ENCODE measurements at places on chromosomes 12 and 14.

DNA sequence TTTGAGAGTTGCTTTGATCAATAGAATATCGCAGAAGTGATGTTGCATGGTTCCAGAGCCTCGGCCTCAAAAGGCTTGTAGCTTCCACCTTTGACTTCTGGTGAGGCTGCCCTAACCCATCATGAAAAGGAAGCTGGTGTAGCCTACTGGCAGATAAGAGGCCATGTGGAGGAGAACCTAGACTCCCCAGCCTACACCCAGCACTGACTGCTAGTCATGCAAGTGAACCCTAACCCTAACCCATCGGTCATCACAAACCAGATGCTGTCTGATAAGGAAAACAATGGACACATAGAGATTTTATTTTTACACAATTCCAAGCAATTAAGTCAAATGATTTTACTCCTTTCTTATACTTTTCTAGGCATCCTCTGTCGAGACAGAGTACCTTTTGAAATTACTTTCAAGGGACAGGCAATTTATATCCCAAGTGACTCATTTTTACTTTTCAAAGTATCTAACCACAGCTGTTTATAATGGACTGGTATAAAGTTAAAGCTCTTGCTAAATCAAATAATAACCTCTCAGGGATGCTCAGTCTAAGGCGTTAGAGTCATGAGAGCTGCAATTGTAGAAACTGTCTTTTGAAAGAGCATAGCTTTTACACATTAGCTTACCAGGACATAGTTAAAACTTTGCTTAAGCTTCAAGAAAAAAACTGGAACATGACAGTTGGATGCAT is 17.6 kb downstream of the PTPRB start:
- DNase-seq: no peak

- DNase-seq: no peak
Observed at GRCh38 chr12:105322070-105322469, 8.4 kb upstream of the C12orf75 start.

- no peak for DNase-seq
Observed at GRCh38 chr12:114140576-114140975, 174.5 kb upstream of the RBM19 start.

DNA sequence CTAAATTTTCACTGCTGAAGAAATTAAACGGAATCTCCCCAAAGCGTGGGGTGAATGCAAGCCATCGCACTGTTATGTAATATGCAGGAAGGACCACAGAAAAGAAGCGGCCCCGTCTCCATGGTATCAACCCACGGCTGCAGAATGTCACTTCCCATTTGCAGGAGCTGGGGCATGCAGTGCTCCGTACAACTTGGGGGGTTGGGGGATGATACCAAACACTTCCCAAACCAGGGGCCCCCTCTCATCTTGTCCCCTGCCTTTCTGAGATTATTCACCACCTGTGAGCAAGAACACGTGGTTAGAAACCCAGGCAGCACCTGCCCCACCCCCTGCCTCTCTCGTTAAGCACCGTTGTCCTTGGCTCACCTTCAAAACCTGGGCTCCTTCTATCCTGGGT is 505.1 kb upstream of the TMEM132C start:
- no peak for DNase-seq

DNA sequence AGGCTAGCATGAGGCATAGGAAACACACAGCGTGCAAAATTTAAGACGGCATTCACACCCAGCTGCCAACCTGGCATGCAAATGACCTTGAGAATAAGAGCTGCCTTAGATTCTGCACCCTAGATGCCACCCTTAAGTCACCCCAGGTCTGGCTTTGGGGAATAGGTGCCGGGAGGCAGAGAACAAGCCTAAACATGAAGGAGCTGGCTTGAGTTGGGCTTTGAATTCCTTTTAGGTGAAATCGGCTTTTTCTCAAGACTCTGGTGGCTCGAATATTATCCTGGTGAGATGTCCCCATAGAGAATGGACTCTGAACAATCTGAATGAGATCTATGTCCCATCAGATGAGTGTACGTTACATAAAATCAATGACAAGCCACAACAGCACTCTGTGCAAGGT is 1090.5 kb downstream of the VRK1 start:
- DNase-seq: no peak

DNA sequence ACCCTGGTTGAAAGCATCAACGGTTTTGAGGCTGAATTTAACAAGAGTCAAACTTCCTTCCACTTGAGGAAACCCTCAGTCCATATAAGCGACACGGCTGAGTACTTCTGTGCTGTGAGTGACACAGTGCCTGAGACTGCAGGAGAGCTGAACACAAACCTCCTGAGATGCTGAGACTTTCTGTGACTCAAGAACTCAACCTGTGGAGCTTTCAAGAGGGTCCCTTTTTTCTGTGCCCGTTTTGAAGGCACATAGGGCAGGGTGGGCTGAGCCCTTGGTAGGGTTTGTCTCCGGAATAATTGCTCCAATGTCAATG is 305.3 kb upstream of the OR4E1 start:
- no peak for DNase-seq

- no peak for DNase-seq
Observed at GRCh38 chr12:69642531-69642930, 31.8 kb upstream of the LRRC10 start.

- DNase-seq: no peak
Observed at GRCh38 chr14:34330846-34331245, 131.2 kb downstream of the SPTSSA start.

- peak; percentile 3 for DNase-seq
Observed at GRCh38 chr12:7190268-7191055, 976 bp downstream of the PEX5 start.

- no peak for DNase-seq
Observed at GRCh38 chr12:130994821-130995375, 41.2 kb downstream of the ADGRD1 start.

DNA sequence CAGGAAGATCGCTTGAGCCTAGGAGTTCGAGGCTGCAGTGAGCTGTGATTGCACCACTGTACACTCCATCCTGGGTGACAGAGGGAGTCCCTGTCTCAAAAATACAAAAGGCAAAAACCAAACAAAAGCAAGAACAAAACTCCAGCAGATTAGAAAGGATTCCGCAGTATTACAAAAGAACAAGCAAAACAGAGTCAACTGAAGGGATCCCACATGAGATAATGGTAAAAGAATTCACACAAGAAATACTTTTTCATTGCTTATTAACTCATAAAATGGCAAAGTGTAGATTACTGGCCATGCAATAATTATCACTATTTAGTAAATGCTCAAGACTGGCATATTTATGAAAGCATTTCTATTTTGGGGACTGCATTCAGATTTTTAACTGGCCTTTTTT is 35.4 kb downstream of the BEST3 start:
- DNase-seq: no peak

- DNase-seq: no peak
Observed at GRCh38 chr12:25785134-25785533, 173.3 kb upstream of the RASSF8 start.

DNA sequence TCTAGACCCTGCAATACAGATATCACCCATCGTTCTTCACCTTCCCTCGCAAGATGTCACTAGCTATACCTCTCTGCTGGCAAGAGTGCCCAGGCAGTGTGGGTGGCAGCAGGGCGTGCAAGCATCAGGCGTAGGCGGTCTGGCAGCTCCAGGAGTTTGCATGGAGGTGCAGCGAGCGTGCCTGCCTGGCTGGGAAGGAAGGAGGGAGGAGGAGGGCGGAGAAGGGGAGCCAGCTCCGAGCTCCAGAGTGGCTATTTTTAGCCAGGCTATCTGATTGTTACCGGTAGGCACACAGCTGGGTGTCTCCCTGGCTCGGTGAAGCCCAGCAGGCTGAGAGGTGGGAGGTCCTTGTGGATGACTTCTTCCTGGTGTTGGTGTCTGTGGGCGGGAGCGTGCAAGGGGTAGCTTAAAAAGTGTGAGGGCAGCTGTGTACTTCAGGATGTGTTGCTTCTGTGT is 6.2 kb downstream of the FOXJ2 start:
- DNase-seq: peak; percentile 79

- no peak for DNase-seq
Observed at GRCh38 chr12:105032703-105033357, 46.7 kb downstream of the NOPCHAP1 start.

DNA sequence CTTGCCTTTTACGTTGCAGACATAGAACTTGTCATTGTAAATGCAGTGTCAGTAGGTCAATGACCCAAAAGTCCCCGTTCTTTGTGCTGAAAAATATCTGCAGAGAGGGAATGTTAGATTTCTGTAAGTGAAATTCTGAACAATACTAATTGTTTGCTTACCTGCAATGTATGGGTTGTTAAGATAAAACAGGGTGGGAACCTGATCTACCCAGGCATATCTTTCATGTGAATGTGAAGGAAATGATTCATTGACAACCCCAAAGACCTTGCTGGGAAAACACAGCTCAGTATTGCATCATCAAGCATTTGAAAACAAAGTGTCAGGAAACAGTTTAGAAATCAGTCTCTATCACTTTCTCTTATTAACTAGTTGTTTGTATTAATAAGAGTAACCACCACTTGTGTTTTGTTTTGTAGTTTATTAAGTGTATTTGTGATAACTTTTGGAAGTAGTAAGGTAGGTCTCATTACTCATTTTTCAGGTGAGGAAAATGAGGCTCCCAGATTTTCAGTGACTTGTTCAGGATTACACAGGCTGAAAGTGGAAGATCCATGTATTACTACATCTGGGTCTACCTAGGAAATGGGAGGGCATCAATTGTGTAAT is 57.9 kb upstream of the SLC38A2 start:
- no peak for DNase-seq

- DNase-seq: peak; percentile 43
Observed at GRCh38 chr12:49903700-49904423, at the start of gene FAIM2. FAIM2 (minus strand) TSS chr12:49903900; CDS start chr12:49903792, 108 bp downstream.

DNA sequence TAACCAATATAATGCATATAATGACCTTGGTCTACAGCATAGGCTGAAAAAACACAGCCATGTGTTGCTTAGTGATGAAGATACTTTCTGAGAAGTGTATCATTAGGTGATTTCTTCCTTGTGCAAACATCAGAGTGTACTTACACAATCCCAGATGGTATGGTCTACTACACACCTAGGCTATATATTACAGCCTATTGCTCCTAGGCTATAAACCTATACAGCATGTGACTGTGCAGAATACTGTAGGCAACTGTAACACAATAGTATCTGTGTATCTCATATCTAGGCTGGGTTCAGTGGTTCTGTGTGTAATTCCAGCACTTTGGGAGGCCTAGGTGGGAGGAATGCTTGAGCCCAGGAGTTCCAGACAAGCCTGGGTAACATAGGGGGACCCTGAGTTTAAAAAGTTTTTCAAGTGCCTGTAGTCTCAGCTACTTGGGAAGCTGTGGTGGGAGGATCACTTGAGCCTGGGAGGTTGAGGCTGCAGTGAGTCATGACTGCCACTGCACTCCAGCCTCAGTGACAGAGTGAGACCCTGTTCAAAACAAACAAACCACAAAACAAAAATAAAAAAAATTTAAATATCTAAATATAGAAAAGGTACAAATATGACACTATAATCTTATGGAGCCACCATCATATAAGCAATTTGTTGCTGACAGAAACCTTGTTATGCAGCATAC is 66.6 kb downstream of the GRIP1 start:
- no peak for DNase-seq

DNA sequence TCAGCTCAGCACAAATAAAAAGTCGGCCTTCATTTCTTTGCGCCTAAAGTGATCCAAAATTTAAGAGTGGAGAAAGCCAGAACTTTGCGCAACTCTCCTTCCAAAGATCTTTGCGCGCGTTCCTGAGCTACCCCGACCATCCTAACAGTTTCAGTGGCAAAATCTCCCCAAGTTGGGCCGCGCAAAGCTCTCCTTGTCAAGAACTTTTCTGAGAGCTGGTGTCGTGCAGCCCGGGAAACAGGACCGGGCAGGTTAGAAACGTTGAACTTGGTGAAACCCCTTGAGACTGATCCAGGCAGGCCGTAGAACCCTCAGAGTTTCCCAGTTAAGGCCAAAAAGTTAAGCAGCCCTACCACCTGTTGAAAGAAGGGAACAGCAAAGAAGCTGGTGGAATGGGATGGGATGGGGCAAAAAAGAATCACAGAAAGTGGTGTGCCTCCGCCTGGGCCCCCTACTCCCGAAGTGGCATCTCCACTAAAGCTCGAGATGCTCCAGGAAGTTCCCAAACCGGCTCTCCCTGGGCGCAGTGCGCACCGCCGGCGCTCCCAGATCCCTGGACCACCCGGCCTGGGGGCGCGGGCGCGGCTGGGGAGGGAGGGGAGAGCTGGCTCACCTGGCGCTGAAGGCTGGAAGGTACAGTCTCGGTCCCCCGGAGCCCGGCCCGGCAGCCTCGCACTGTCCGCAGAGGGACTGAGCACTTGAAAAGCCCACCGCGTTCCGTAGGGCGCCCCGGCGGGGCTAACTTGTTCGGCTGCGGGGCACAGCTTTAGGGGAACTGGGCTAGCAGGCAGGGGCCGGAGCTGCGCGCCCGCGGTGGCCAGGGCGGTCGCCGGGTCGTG is 768 bp downstream of the DBX2 start:
- no peak for DNase-seq

- DNase-seq: no peak
Observed at GRCh38 chr12:53173085-53173715, 7.3 kb upstream of the ZNF740 start.

- DNase-seq: no peak
Observed at GRCh38 chr12:46946137-46946536, 120.3 kb upstream of the SLC38A4 start.

DNA sequence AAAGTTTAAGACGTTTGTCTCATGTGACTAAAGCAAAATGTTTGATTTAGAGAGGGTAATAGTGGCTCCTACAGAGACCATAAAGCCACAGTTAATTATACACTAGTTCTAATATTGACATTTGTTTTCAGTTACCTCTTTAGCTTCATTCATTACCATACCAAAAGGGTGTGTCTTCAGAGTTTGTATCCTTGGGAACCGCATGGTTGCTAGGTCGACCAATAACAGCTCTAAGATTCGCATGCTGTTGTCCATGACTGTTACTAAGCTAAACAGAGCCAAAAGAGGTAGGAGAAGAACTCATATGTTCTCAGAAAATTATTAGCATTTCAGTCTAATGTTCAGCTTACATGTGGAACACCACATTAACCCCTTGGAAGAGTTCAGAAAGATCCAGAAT is 36.2 kb upstream of the ETNK1 start:
- no peak for DNase-seq

- no peak for DNase-seq
Observed at GRCh38 chr12:53300187-53300586, 692 bp downstream of the MYG1 start.

DNA sequence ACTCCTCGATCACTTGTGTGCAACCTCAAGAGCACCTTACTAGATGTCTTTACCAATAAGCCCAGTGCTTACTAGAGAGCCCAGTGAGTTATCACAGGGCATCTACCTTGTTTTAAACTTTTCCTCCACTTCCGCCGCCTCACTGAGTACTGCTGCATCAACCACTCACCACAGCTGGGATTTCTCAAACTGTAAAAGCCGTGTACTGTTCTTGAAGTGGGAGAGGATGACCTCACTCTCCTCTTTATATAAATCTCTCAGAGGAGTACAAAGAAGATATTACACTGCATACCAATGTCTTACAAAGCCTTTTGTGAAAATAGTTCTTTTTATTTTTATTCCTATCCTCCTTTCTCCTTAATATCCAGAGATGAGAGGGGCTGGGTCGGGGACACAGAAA is 94.1 kb downstream of the PLCZ1 start:
- DNase-seq: no peak

- no peak for DNase-seq
Observed at GRCh38 chr12:123141615-123142517, 9.0 kb downstream of the PITPNM2 start.

Measured in NCI-H187 treated with DMSO at 0.1 percent for 48 hours (cell line).